Brain pericyte (primary cell): ENCODE measurements at places on chromosomes 5 and 9.

DNA sequence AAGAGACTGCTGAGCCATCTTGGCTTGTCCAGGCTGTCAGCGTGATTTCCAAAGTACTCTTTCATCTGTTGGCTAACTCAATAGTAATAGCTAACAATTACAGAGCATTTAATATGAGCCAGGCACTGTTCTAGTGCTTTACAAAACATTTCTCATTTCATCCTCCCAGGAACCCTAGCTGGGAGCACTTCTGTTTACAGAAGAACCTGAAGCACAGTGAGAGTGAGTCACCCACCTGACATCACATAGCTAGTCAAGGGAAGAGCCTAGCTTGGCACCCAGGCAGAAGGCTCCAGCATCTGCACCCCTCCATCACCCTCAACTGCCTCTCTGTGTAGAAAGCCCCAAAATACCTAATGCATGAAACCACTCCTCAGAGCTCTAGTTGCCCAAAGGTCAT, 57.5 kb upstream of the IQGAP2 start:
- DNase-seq = no peak

DNA sequence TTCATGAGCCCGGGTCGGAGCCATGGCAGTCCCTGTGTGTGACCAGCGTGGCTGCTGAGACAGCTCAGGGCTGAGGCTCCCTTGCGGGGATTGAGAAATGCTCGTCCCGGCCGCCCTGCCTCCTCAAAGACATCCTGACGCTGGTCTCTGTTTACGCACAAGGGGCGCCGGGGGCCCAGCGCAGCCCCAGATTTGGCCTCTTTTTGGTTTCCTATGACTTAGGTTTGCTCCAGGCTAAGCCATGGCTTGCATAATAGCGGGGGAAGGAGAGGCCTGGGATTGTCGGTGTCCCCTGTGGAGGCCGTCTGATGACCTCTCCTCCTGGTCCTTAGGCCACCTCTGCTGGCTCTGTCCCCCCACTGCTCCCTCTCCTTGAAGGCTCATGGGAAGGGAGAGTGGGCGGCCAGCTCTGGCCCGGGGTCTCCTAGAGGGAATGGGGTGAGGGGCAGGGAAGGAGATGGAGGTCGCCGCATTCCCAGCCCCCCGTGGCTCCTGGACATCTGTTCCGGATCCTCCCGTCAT, 3.5 kb downstream of the LAMC3 start:
- no peak for DNase-seq

- no peak for DNase-seq
Measured at GRCh38 chr9:94624629-94625028, 14.7 kb downstream of the FBP1 start.

GRCh38 chr5:42691413-42691937, 65.1 kb upstream of the CCDC152 start:
- DNase-seq = no peak

- DNase-seq = no peak
Measured at GRCh38 chr9:121750715-121751623, 99.5 kb downstream of the DAB2IP start.

DNA sequence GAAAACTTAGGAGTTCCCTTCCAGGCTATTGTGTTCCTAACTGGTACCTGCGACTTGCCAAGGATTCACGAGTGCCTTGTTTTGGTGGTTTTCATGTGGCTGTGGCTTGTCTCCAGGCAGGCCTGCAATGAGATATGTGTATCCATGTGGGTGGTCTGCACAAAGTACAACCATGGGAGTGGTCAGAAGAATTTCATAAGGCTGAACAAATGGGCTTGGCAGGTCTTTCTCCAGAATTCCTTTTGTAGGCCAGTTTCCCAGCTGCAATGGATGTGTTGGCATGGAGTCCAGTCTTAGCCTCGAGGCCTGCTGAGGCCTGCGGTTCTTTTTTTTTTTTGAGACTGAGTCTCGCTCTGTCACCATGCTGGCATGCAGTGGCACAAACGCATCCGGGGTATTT, 28.8 kb upstream of the MELK start:
- DNase-seq = no peak

- no peak for DNase-seq
Measured at GRCh38 chr5:97929383-97929782, 746.3 kb upstream of the RIOK2 start.

GRCh38 chr9:114433720-114434255, 46.0 kb upstream of the AKNA start:
- no peak for DNase-seq

DNA sequence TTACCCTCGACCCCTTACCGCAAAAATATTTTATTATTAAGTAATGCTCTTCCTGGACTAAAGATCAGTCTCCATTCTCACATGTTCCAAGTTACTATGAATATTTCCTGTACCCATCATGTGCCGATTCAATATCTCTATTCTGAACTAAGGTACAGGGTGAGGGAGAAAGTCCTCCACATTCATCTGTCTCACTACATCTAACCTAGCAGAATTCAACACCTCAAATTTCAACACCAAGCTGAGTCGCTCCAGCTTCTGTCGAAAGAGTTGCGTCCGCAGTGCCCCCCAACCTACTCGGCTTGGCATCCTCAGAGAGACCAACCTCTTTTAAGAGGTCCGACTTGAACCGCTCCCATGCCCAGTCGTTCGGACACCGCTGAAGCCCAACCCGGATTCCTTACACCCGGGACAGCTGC, 1.0 kb downstream of the CERT1 start:
- peak; percentile 11 for DNase-seq

DNA sequence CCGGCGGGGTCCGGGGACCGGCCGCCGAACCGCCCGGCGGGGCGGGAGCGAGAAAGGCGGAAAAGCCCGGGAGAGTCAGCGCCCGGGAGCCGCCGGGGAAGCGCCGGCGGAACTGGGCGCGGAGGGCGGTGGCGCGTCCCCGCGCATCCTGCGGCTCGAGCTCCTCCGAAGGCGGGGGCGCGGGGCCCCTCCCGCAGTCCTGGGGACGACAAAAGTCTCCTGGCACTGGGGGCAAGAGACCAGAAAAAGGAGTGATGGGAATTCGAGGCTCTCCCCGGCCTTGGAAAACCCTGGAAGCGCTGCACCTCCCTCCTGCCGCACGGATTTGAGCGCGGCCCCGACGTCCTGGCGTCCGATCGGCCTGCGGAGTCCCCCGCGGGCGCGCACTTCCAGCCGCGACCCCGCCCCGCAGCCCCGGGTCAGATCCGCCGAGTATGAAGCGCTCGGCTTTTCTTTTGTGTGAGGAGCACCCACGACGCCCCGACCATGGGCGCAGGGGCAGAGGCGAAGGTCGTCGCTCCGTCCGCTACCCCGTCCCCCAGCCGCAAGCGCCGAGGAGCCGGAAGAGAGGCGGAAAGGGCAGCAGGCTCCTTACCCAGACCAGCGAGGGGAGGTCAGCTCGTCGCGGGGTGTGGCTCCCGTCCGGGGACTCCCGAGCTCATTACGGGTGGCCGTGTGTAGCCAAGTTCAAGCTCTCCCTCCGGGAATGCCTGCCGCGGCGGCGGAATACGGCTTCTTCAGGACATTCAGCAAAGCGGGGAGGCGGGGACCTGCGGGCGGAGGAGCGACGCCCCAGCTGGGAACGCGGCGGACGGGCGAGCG, at the start of gene EPB41L4A:
TSS of gene EPB41L4A (minus strand) at position 114 of the 822 bp plus-strand sequence. CDS start 238 bp downstream, outside the sequence.
- DNase-seq = no peak

DNA sequence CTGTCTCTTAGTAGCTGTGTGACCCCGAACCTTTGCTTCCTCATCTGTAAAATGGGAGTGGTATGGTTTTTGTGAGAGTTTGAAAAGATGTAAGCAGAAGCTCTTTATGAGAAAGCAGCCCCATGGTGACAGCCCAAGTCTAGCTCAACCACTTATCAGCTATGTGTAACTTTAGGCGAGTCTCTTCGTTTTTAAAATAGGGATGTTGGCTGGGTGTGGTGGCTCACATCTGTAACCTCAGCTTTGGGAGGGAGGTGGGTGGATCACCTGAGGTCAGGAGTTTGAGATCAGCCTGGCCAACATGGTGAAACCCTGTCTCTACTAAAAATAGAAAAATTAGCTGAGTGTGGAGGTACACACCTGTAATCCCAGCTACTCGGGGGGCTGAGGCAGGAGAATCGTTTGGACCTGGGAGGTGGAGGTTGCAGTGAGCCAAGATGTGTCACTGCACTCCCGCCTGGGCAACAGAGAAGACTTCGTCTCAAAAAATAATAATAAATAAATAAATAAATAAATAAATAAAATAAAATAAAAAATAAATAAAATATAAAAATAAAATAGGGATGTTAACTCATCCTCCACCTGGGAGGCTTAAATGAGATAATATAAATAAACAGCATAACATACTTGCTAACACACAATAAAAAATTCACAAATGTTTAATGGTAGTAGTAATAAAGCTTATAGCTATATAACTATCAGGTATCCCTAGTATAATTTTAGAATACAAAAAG, 71.7 kb downstream of the APBA1 start:
- DNase-seq = no peak

- DNase-seq = no peak
Measured at GRCh38 chr9:126836216-126836615, 24.2 kb upstream of the ZBTB34 start.

- DNase-seq = no peak
Measured at GRCh38 chr5:35820735-35821134, 36.0 kb upstream of the IL7R start.

- no peak for DNase-seq
Measured at GRCh38 chr5:32618962-32619361, 33.6 kb downstream of the SUB1 start.

- no peak for DNase-seq
Measured at GRCh38 chr9:31030741-31031202, 1353.7 kb upstream of the ACO1 start.

- peak; percentile 60 for DNase-seq
Measured at GRCh38 chr5:9059920-9060691, 485.8 kb downstream of the SEMA5A start.

- DNase-seq = no peak
Measured at GRCh38 chr9:34442770-34443169, 15.6 kb downstream of the FAM219A start.

GRCh38 chr5:21140987-21141386, 1153.0 kb upstream of the CDH18 start:
- DNase-seq = no peak

GRCh38 chr9:35533398-35533797, 43.5 kb downstream of the RUSC2 start:
- DNase-seq = no peak

DNA sequence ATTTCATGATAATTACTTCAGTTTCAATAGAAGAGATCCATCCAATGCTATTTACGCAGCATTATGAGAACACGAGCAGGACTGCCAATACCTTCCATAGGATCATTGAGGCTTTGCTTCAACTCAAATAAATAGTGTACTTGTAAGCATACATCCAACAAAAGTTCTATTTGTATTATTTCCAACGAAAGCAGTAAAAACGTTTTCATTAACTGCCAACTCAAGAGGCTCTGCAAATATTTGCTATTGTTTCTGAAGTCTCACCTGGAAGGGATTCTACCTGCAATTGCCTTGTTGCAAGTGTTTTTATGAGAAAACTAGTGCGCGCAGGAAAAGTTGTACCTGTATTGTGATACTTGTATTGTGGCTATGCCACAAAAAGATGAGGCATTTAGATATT, 11.0 kb upstream of the GNPDA1 start:
- DNase-seq = no peak

DNA sequence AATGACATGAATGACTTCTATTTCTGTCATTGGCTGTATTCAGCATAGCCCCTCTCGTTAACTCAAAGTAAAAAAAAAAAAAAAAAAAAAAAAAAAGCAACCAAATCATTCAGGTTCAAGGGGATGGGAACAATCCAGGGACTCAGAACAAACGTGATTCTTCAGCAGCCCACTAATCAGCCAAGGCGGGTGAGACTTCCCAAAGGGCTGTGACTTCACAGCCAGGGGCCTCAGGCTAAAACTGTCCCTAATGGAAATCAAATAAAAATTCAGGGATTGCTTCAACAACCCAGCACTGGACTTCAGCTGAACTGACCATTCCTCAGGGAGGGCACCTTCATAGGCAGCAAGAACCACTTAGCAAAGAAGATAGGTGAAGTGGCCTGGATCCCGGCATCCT, 86.2 kb upstream of the FAM169A start:
- DNase-seq = no peak

DNA sequence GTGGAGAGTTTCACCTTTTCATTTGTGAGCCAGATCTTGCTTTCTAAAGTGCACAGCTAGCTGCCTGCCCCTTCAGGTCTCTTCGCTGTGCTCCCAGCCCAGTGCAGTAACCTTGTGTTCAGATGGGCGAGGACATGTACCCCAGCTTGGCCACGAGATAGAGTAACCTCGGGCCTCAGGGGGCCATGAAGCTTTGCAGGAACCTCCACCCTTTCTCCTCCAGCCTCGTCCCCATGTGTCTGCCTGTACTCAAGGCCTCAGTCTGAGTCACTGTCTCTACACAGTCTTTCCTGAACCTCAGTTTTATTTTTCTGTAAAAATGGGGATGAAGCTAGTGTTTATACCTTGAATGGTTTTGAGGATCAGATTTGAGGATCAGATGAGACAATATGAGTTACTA, 37.9 kb downstream of the ERGIC1 start:
- no peak for DNase-seq

GRCh38 chr5:38777111-38777510, 68.7 kb upstream of the OSMR start:
- no peak for DNase-seq

- no peak for DNase-seq
Measured at GRCh38 chr5:53915120-53915519, 354.7 kb downstream of the NDUFS4 start.

- no peak for DNase-seq
Measured at GRCh38 chr5:143807401-143807800, 4.6 kb upstream of the HMHB1 start.

DNA sequence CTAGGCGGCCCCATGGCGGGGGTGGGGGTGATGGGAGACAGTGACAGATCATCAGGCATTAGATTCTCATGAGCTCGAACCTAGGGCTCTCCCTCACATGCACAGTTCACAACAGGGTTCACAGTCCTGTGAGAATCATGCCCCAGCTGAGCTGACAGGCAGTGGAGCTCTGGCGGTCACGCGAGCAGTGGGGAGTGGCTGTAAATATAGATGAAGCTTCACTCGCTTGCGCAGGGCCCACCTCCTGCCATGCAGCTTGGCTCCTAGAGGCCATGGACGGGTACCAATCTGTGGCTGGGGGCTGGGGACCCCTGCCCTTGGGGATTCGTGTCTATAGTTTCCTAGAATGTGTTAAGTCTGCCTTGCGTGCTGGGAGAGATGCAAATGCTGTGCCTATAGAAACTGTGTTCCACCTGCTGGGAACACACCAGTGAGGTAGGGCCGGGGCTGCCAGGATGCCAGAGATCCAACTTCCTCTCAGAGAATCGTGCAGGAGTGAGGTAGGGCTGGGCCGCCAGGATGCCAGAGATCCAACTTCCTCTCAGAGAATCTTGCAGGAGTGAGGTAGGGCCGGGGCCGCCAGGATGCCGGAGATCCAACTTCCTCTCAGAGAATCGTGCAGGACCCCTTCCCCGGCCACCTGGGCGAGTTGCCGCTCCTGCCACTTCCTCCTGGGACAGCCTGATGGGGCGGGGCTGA, 14.1 kb upstream of the EXOC3 start:
- no peak for DNase-seq

GRCh38 chr9:101601904-101602765, 7.4 kb upstream of the PPP3R2 start:
- DNase-seq = peak; percentile 12

DNA sequence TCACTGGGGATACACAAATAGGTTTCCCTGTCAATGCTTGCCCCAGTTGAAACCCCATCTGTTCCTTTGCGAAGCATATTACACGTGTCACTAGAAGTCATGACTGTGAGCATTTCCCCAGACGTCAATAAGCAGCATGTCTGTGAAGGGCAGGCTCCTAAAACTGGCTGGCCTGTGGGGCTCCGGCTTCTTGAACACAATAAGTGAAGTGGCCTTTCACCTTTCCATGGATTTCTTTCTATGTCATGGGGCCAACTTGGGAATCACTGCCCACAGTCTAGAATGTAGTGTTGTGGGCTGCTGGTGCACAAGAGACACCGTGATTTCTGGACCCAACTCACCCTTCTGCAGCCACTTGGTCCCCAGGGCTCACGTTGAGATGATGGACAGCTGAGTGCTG, 60.4 kb upstream of the CTSL start:
- DNase-seq = no peak
